Karpas-422 (cell line): ENCODE measurements at places on chromosomes 11 and 22. TPM values are rescaled to one million over a fixed set of nuclear protein-coding genes. Genes with fewer than 3 reads are reported as not detected.

Gene CRACR2B
- 0.48 and 1.5 TPM in 2 replicates for total RNA-seq

Gene STIP1
- total RNA-seq = 101 and 199 TPM in 2 replicates

Gene SYCE3
- total RNA-seq = not detected in 2 replicates

Gene DEPDC7
- total RNA-seq = not detected in 2 replicates

Gene OR6A2
- total RNA-seq = 0.54 and 2.9 TPM in 2 replicates

Gene OR56A1
- not detected in 2 replicates for total RNA-seq

Gene TENM4
- 0.87 TPM in 1 of 2 replicates, not detected in the other for total RNA-seq

Gene TEX54
- 2.7 TPM in 1 of 2 replicates, not detected in the other for total RNA-seq

Gene LRRC56
- total RNA-seq = 0.37 and 4.6 TPM in 2 replicates

Gene FOLR1
- not detected in 2 replicates for total RNA-seq

Gene USH1C
- total RNA-seq = not detected in 2 replicates

Gene VSTM5
- total RNA-seq = not detected in 2 replicates

Gene MS4A12
- 6.3 and 8.2 TPM in 2 replicates for total RNA-seq

Gene XKR3
- not detected in 2 replicates for total RNA-seq

Gene CRYBB3
- total RNA-seq = not detected in 2 replicates

Gene GAL3ST1
- total RNA-seq = not detected in 2 replicates

Gene GRAP2
- not detected in 2 replicates for total RNA-seq

Gene OR5B21
- total RNA-seq = 1.9 and 9.3 TPM in 2 replicates

Gene RAB39A
- 36.2 and 52.7 TPM in 2 replicates for total RNA-seq

Gene MMP12
- total RNA-seq = not detected in 2 replicates

Gene TFIP11
- total RNA-seq = 39.4 and 46.0 TPM in 2 replicates

Gene ZFTA
- 8.8 and 21.6 TPM in 2 replicates for total RNA-seq

Gene PATE4
- not detected in 2 replicates for total RNA-seq

Gene MUC5AC
- total RNA-seq = not detected in 2 replicates

Gene HBG1
- not detected in 2 replicates for total RNA-seq

Gene MED15
- total RNA-seq = 36.9 and 70.3 TPM in 2 replicates

Gene TNNT3
- total RNA-seq = 0.25 TPM in 1 of 2 replicates, not detected in the other

Gene CHRNA10
- 1.7 and 6.0 TPM in 2 replicates for total RNA-seq

Gene FGF19
- total RNA-seq = not detected in 2 replicates

Gene CDC42BPG
- total RNA-seq = 0.15 and 0.22 TPM in 2 replicates

Gene SLC43A1
- 238 and 244 TPM in 2 replicates for total RNA-seq

Gene TBX10
- total RNA-seq = not detected in 2 replicates

Gene DEUP1
- total RNA-seq = not detected in 2 replicates

Gene CNGA4
- total RNA-seq = 1.7 and 2.0 TPM in 2 replicates

Gene SCGB1C1
- not detected in 2 replicates for total RNA-seq

Gene CRYBA4
- not detected in 2 replicates for total RNA-seq

Gene CHEK2
- 31.7 and 36.2 TPM in 2 replicates for total RNA-seq

Gene PRRG4
- 0.11 and 0.19 TPM in 2 replicates for total RNA-seq

Gene MMP13
- not detected in 2 replicates for total RNA-seq

Gene MPZL2
- total RNA-seq = not detected in 2 replicates

Gene CD3D
- total RNA-seq = 3.7 and 5.7 TPM in 2 replicates

Gene LGALS12
- not detected in 2 replicates for total RNA-seq

Gene C11orf16
- total RNA-seq = not detected in 2 replicates

Gene OR8G5
- total RNA-seq = not detected in 2 replicates

Gene LINC01488
- not detected in 2 replicates for total RNA-seq

Gene FADS1
- total RNA-seq = 80.3 and 99.6 TPM in 2 replicates

Gene MMP7
- total RNA-seq = 0.34 TPM in 1 of 2 replicates, not detected in the other

Gene C11orf86
- not detected in 2 replicates for total RNA-seq

Gene OR51I1
- not detected in 2 replicates for total RNA-seq

Gene OR10A2
- not detected in 2 replicates for total RNA-seq
